Activated CD8-positive, alpha-beta T cell treated with anti-CD3 and anti-CD28 coated beads for 36 hours (primary cell): ENCODE measurements at places on chromosomes 7 and 10. TPM values are rescaled to one million over a fixed set of nuclear protein-coding genes. Genes with fewer than 3 reads are reported as not detected.

MYL10 gene
- total RNA-seq = not detected

GRCh38 chr10:79350407-79351154, 3.3 kb downstream of the PPIF start:
- H3K4me1 ChIP-seq = peaks cover 48% of the 10 kb centered on the region
- DNase-seq = no peak
- no peaks in the 10 kb centered on the region for H3K27me3 ChIP-seq
- H3K4me3 ChIP-seq = no peak overlapping the region
- peak overlapping the region; percentile 20 for H3K27ac ChIP-seq
- H3K36me3 ChIP-seq = peaks cover 68% of the 10 kb centered on the region

PLA2G12B gene
- not detected for total RNA-seq

GRCh38 chr7:18555968-18556367, 60.4 kb downstream of the HDAC9 start:
- no peak overlapping the region for H3K27ac ChIP-seq
- no peak for DNase-seq
- H3K4me3 ChIP-seq = no peak overlapping the region
- no peaks in the 10 kb centered on the region for H3K27me3 ChIP-seq
